ENCODE measurements at places on chromosomes 11 and 22.

- no peak for DNase-seq
These were observed 632.3 kb upstream of the CCDC90B start for GRCh38 chr11:83918476-83918875.

GRCh38 chr22:44505796-44506354 is 7.8 kb upstream of the RTL6 start:
- DNase-seq: no peak

GRCh38 chr11:134515081-134515960 is 103.3 kb upstream of the B3GAT1 start:
- no peak for DNase-seq

GRCh38 chr22:48507171-48507570 is 1320.5 kb downstream of the BRD1 start:
- no peak for DNase-seq

- DNase-seq: no peak
These were observed 15.1 kb upstream of the CABP2 start for GRCh38 chr11:67538306-67538705.

GRCh38 chr11:9049959-9050358 is 41.4 kb downstream of the SCUBE2 start:
- no peak for DNase-seq

GRCh38 chr11:103631841-103632240 is 404.6 kb upstream of the DDI1 start:
- no peak for DNase-seq

GRCh38 chr11:59223611-59224010 is 10.9 kb upstream of the MPEG1 start:
- DNase-seq: no peak

DNA sequence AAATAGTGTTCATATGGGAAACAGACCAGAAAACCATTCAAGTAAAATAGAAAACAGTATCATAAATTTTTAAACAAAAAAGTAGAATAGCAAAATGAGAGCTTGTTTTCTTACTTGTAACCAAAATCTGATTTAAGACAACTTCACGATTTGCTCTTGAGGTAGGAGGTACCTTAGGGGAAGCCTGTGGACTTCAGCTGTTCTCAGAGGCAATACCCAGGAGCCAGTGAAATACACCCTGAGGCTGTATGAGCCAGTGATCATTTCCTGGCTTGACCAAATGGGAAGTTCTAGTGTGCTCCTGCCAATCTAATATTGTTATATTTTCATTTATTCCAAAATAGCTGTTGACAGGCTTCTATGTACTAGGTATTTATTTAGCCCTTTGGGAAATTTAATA is 104.8 kb downstream of the ARHGAP42 start:
- DNase-seq: no peak

GRCh38 chr11:61416941-61417340 is 12.8 kb downstream of the CPSF7 start:
- DNase-seq: no peak

GRCh38 chr22:37310815-37311595 is 28.7 kb downstream of the CYTH4 start:
- peak; percentile 73 for DNase-seq

GRCh38 chr11:7220636-7221035 is 31.1 kb upstream of the SYT9 start:
- no peak for DNase-seq

- DNase-seq: no peak
These were observed 27.0 kb downstream of the SGSM3 start for GRCh38 chr22:40397396-40397795.

DNA sequence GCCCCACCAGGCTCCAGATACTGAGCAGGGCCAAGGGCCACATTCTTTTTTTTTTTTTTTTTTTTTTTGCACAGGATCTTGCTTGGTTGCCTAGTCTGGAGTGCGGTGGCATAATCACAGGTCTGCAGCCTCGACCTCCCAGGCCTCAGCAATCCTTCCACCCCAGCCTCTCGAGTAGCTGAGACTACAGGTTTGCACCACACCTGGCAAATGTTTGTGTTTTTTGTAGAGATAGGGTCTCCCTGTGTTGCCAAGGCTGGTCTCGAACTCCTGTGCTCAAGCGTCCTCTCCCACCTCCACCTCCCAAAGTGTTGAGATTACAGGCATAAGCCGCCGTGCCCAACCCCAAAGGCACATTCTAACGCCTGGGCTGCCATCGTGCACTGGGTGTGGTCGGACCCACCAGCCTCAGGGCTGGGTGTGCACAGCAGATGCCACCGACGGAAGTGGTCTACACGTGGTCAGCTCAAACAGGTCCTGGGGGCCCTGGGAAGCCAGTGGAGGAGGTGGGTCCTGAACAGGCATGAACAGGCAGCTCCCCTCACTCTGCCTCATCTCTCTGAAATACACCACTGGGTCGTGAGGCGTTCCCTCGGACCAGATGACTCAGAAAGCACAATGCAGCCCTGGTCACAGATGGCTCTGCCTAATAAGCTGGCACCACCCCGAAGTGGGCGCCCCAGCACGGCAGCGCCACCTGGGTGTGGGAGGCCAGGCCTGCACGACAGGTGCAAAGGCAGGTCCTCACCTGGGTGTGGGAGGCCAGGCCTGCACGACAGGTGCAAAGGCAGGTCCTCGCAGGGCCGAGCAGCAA is 5.1 kb upstream of the B4GALNT4 start:
- DNase-seq: peak; percentile 61
